ENCODE measurements at places on chromosomes 5 and 9.

DNA sequence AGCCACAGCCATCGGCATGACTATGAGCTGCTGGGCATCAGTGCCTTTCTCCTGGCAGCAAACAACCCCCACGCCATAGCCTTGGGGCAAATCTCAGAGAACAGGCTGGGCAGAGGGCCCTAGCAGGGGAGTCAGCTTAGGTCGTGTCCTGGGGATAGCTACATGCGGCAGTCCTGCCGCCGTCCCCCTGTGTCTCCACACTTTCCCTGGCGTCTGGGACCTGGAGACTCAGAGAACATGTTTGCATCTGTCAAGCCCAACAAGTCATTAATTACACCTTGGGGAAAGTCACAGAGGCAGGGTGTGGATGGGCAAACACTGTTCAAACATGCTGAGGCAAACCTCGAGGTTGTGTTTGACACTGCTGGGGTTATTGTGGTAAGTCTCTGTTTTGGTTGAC is 123.6 kb downstream of the C5orf15 start:
- no peak for DNase-seq

- DNase-seq = no peak
Observed at GRCh38 chr5:95178046-95178651, 106.7 kb downstream of the MCTP1 start.

- DNase-seq = no peak
Observed at GRCh38 chr9:95084254-95084934, 233.1 kb downstream of the FANCC start.

DNA sequence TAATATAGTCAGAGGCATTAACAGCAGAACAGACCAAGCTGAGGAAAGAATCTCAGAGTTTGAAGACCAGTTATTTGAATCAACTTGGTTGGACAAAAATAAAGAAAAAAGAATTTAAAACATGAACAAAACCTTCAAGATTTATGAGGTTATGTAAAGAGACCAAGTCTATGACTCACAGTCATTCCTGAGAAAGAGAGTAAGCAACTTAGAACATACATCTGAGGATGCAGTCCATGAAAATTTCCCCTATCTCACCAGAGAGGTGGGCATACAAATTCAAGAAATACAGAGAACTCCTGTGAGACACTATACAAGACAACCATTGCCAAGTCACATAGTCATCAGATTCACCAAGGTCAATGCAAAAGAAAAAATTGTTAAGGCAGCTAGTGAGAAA is 17.4 kb upstream of the C9orf72 start:
- DNase-seq = no peak

- DNase-seq = no peak
Observed at GRCh38 chr9:127178686-127179632, 56.5 kb upstream of the ANGPTL2 start.

DNA sequence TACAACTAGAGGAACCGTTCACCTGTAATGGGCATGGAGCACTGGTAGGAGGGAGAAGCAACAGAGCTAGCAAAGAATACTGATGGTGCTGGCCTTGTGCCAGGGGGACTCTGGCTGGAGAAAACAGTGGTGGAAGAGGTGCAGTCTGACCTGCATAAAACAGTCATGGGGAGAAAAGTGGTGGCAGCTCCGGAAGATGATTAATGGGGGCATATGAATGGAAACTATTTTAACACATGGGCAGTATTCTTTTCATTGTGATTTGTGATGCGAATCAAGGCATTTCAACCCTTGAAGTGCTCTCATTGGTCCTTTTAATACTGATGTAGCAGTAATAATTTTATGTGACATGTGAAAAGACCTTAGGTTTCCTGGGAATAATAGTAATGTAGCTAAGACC is 219.6 kb downstream of the ADAMTS6 start:
- no peak for DNase-seq

DNA sequence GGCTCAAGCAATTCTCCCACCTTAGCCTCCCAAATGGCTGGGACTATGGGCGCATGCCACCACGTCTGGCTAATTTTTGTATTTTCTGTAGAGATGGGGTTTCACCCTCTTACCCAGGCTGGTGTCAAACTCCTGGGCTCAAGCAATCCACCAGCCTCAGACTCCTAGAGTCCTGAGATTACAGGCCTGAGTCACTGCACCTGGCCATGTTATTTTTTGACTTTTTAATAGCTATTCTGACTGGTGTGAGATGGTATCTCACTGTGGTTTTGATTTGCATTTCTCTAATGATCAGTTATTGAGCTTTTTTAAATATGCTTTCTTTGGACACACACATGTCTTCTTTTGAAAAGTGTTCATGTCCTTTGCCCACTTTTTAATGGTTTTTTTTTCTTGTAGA is 38.2 kb downstream of the FBXW2 start:
- DNase-seq = no peak

GRCh38 chr5:160867976-160868375 is 16.0 kb upstream of the ATP10B start:
- no peak for DNase-seq

DNA sequence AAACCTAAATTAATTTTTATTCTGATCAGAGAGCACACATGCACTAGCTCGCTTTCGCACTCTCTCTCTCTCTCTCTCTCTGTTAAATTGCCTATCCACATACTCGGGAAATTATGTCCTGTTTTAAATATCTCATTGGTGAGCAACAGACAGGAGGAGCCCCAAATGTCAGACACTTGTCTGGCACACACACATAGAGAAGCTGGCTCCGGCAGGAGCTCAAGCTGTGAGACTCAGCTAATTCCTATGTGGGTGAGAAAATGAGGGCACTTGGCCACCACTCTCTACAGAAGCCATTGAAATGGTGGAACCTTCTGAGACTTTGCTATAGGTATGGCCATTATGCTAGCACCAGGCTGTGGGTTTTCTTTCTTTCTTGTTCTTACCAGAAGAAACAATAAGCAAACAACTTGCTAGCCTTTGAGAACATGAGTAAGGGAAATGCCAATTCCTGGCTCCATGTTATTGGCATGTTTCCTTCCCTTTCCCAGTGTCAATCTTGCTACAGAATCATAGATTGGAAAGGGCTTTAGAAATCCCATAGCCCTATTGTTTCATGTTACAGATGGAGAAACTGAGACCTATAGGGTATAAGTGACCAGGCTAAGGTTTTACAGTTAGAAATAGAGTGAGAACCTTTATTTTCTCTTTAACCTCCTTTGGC is 9.0 kb downstream of the RFX3 start:
- no peak for DNase-seq

DNA sequence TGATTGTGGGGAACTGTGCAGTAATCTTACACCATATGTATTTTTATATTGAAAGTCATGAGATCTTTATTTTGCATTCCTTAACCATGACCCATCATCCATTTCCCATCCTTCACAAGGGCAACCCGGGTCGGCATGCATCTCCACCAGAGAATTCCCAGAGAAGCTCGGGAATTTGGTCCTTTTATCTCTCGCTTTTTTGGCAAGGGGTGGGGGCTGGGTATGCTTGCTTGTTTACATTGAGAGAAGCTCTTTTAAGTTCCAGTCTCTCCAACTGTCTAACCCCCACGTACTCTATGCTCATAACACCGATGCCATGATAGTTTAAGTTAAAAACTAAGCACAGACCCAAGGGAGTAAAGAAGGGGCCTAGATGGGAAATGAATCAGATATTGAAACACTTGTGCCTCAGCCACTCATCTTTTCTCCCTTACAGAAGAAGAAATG is 109.9 kb upstream of the NFIB start:
- DNase-seq = no peak

DNA sequence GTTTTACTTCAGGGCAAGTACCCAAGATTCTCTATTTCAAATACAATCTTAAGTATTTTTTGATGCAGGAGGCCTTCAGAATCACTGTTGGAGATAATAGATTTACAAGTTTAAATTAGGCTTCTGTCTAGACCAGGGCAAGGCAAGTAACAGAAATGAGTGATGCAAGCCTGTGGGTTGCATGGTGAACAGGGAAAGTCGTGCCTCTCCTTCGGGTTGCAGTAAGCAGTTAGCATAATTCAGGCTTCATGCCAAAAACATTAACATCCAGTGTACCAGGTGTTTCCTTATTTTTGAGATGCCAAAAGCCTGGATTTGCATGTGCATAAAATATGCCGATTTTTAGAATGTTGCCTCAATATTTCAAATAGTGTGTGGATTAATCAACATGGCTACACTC is 369.0 kb downstream of the CAAP1 start:
- no peak for DNase-seq

DNA sequence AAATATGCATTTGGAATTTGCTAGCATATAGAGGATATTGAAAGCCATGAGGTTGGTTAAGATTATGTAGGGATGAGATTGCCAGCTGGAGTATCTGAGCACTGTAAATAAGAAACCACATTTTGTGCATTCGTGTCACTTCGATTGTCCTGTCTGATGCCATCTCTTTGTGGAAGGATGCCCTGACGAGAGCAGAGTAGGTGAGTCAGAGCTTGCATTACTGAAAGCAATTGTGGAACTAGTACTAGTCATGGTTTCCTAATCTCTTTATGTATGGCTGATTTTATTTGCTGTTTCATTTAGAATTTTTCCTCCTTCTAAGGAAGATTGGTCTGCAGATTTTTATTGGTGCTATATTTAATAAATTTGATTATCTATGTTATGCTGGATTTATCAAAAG is 14.5 kb upstream of the TAS2R1 start:
- DNase-seq = no peak

- no peak for DNase-seq
Observed at GRCh38 chr5:142783601-142784341, 13.6 kb downstream of the ARHGAP26 start.

DNA sequence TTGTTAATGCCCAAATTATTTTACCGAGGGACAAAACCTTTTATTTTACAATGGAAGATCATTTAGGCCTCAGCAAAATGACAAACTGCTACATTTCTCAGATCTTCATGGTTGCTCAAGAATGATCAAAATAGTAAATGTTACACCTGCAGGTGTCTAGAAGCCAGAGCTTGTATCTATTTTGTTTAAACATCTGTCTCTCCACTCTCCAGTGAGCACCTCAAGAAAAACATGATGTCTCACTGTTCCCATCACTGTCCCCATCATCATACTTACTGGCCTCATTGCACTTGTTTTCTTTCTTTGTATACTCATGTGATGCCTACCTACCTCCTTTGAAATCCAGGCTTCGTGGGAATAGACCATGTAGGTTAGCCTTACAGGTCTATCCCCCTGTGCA is 149.6 kb downstream of the TTLL11 start:
- DNase-seq = no peak

All from GOT3 (cell line).